ENCODE measurements at places on chromosomes 12 and 14. TPM values are rescaled to one million over a fixed set of nuclear protein-coding genes. Genes with fewer than 3 reads are reported as not detected.

Gene OAS2
- polyA plus RNA-seq = 77.9 TPM

Gene MIP
- 0.07 TPM for polyA plus RNA-seq

Gene STAT2
- 74.4 TPM for polyA plus RNA-seq

Gene COCH
- polyA plus RNA-seq = 0.74 TPM

Gene TCL1A
- polyA plus RNA-seq = 12.5 TPM

Measured in CD4-positive, CD25-positive, alpha-beta regulatory T cell (primary cell).